GM12892 (cell line): ENCODE measurements at places on chromosomes 16 and 17.

GRCh38 chr17:43220511-43221125 is 7.8 kb downstream of the CCDC200 start:
- DNase-seq = no peak

DNA sequence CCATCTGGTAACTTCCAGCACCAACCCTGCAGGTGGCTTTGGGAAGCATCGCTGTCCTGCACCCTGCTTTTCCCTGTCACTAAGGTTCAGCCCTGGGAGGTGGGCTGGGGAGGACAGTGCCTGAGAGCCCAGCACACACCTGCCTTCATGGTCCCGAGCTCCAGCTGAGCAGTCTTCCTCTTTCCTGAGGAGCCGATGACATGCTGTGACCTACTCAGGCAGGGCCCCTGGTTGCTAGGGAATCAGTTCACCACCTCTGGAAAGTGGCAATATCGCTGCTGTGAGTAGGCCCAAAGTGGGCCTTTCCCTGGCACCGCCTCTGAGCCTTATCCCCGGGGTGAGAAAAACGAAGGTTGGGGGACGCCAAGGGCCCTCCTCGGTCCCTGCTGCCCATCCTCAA is 17.9 kb downstream of the ST3GAL2 start:
- DNase-seq = no peak

GRCh38 chr16:89150090-89150835 is 21.3 kb upstream of the CDH15 start:
- no peak for DNase-seq

DNA sequence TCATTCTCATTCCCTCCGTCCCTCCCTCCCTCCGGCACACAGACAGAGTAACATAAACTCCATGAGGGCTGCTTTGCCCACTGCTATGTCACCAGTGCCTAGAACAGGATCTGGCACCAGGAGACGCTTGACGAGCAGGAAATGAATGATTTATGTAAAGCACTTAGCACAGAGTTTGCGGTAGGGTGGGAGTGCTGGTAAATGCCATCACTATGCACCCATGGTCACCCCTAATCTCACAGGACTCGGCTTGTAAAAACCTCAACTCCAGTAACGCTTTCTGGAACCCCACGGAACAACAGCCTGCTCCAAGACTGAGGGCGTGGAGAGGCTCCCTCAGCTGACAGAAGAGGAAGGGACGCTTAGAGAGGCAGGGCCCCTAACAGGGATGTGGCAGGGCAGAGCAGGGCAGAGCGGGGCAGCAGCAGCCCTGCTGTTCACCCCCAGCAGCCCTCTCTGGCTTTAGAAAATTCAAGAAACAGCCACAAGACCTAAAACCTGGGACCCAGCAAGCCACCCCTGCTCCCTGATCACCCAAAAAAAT is 156.9 kb downstream of the C16orf78 start:
- no peak for DNase-seq

- DNase-seq = no peak
Measured at GRCh38 chr16:83797013-83797412, 10.8 kb upstream of the HSBP1 start.

GRCh38 chr17:4604111-4604644 is 19.8 kb downstream of the SMTNL2 start:
- no peak for DNase-seq

DNA sequence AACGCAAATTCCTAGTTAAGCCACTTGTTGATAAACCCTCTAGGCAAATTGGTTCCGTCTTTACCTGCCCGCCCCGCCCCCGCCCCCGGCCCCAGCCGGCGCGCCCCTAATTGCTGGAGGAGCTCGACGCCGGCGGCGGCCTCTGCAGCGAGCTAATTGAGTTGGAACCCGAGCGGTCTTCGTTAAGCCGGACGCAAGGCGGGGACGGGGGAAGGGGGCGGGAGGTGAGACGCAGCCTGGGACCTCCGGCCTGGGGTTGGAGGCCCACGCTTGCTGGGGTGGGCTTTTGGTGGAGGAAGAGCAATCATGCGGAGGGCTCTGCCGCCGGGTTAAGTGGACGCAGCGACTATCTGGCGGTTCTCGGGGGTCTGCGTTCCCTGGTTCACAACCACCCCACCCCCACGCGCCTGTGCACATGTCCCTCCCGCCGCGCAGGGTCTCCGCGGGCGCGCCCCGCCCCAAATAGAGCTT is 12.7 kb upstream of the FOXF1 start:
- no peak for DNase-seq

- DNase-seq = no peak
Measured at GRCh38 chr17:82703935-82704865, 5.7 kb upstream of the RAB40B start.

DNA sequence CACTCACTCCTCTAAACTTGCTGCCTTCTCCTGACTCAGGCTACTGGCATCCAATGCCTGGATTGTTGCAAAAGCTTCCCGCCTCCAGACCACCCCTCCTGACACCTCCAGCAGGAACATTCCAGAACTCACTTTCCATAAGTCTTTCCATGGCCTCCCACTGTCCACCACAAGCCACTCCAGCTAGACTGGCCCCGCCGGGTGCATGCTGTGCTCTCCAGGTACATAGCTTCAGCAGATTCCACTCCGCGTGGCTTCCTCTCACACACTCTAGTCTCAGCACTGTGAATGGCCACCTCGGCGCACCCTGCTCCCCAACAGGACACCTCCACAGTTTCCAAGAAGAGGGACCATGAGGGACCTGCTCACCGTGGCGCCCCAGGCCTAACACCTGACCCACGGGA is 25.9 kb upstream of the FAAP100 start:
- DNase-seq = no peak

DNA sequence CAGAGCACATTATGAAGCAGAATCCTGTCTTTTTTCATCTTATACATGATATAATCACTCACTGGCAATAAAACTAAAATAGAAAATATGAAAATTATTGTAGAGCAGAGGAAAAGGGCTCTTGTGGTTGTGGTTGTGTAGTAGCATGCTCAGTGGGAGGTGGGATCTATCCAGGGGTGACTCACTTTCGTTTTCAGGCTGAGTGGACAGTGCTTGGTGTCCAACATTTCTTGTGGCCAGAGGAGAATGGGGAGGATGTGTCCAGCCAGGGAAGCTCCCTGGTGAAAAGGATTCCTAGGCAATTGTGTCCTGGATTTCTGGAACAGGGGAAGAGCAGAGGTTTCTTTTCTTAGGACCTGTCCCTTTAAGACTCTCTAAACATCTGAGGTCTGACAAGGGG is 31.9 kb upstream of the CPHXL start:
- DNase-seq = no peak

- DNase-seq = no peak
Measured at GRCh38 chr16:27847030-27847550, 216.4 kb downstream of the GSG1L start.
